Mesangial cell (primary cell): ENCODE measurements at places on chromosomes 12 and 14. TPM values are rescaled to one million over a fixed set of nuclear protein-coding genes. Genes with fewer than 3 reads are reported as not detected.

The ENDOU gene
- not detected in 2 replicates for total RNA-seq

The OR4K1 gene
- not detected in 2 replicates for total RNA-seq

The FAIM2 gene
- total RNA-seq: 0.13 TPM in 1 of 2 replicates, not detected in the other

The IGFBP6 gene
- total RNA-seq: 120 and 258 TPM in 2 replicates

The CLEC2A gene
- not detected in 2 replicates for total RNA-seq

The NEUROD4 gene
- not detected in 2 replicates for total RNA-seq

The KRT86 gene
- 0.13 and 0.16 TPM in 2 replicates for total RNA-seq

The POC1B gene
- total RNA-seq: 9.9 and 10.4 TPM in 2 replicates
